ENCODE measurements at places on chromosomes 3 and 15.

DNA sequence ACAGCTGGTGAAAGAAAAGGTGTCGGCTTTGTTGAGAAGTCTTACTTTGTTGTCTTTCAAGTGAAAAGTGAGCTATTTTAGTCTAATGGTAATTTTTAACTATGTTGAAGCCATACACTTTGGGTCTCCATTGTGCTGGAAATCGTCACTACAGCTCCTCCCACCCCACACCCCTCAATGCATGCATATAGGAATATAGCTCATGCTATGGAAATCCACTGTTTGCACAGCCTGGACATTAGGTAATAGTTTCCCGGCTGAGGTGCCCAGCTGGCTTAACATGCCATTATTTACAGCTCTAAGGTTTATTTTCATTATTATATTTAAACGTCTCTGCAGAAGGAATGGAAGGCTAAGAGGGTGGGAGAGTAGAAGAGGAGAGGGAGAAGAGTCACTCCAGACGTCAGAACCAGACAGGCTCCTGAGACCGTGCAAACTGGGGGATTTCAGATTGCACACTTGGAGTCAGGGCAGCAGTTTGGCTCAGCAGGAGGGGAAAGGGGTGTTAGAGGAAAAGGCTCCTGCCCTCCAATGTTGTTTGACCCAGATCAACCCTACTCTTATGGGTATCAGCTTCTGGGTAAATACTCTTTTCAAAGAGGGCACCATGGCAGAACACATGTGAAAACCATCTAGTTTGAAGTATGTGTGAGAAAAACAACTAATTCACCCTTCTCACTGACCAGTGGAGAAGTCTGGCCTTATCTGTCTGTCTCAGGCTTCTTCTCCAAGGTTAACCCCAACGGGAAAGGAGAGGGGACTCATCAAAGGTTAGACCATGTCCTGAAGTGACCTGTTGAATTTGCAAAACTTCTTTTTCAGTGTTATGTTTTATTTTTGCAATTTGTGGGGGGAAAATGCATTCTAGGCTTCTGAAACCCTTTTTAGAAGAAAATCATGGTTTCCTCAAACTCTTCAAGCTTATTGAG, 218.7 kb upstream of the CTDSPL start:
- no peak for DNase-seq

DNA sequence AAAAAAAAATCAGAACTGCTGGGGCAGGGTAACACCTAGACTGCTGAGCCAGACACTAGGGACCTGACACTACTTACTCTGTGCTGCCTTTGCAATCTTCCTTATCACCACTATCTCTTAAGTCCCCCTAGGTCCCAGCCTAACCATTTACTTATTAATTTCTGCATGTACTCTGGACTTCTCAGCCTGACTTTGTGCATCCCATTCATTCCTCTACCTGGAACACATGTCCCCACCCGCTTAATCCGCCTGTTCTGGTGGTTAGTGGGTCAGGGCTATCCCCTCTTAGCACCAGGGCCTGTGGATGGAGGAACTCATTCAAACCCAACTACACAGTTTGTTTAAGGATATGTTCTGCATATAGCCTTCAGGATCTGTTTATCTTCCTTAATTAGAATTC, 5.0 kb upstream of the CACNA1D start:
- no peak for DNase-seq

DNA sequence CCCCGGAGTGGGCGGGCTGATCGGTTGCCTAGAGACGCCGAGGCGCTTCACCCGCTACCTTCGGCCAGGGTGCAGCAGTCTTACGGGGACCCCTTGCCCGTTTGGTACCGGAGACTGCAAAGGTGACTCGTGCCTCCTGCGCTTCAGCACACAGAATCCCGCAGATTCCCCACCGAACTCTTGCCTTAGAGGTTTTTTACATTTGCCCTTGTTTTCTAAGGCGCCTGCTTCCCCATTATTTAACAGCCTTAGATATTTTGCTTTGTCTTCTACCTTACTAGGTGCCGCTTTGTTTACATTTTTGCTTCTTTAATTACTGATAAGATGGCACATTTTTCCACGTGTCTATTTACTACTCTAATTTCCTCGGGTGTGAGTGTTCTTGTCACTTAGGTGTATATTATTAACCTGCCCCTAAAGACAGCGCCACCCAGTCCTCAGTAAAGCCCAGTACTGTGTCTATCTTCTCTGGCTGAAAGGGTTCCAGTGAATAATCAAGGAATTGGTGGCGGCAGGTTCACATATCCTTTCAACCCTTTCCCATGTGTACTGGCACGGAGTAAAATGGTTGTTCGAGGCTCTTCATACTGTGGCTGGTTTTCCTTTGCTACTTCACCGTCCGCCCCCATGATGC, 573 bp upstream of the CEP152 start:
- DNase-seq, result no peak

- DNase-seq, result no peak
Measured at GRCh38 chr15:66832664-66833063, 130.6 kb downstream of the SMAD6 start.

GRCh38 chr3:189282189-189282588, 110.4 kb downstream of the TPRG1 start:
- DNase-seq, result no peak

- no peak for DNase-seq
Measured at GRCh38 chr15:68734881-68735280, 85.8 kb downstream of the ANP32A start.

DNA sequence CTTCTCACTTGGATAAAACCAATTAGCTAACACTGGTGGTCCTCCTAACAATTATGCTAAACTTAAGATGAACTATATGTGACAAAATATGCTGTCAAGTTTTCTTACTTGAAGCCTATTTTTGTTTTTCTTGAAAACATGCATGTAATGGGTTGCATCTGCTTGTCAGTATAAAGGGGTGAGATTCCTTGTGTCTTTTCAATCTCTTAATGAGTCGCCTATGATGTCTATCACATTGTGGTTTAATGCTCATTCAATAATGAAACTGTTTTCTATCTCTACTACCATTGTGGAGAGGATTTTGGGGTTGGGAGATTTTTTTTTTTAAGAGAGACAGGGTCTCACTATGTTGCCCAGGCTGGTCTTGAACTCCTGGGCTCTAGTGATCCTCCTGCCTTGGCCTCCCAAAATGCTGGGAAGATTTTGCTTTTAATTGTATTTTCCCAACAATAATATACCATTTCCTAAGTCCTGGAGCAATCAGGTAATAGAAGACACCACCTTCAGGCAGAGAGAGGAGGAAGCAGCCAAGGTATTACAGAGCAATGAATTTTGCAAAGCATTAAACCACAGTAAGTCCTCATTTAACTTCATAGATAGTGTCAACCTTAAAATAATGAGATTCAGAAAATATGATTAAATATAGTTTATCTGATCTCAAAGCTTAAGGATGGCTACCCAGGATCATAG, 17.4 kb upstream of the TRMT10C start:
- DNase-seq, result no peak

DNA sequence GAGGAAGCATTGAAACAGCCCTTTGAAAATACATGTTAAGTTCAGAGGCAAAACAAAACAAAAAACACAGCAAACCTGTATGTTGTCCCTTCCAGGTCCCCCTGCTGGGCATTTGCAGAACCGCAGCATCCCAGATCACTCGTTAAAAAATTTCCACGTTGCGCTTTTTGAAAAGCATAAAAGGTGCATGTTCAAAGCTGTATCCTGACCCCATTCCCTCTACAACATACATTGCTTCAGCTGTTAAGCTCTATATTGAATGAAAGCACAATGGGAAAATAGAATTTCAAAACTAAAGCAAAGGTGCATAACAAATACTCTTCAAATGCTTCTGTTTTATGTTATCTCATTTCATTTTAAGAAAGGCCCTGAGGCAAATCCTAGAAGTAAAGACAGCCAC, 328.3 kb downstream of the THSD4 start:
- no peak for DNase-seq

GRCh38 chr3:39154280-39155021, 1.1 kb upstream of the CSRNP1 start:
- DNase-seq, result no peak

GRCh38 chr3:28905798-28906197, 375.1 kb upstream of the RBMS3 start:
- DNase-seq, result no peak

DNA sequence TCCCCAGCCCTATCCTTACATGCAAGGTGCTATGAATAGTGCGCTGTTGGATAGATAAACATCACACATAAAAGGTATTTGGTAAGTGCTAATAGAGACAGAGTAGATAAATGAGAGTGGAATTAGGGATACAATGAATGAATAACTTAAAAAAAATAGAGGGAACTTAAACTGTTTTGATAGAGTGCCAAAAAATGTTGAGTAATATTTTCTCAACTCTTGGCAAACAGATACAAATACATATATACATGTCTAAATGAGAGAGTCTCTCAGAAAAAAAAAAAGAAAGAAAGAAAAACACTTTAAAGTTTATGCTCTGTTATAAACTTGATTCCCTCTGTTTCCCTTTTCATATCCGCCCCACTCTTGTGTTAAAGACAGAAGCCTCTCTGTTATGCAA, 667.4 kb downstream of the ROBO2 start:
- no peak for DNase-seq

DNA sequence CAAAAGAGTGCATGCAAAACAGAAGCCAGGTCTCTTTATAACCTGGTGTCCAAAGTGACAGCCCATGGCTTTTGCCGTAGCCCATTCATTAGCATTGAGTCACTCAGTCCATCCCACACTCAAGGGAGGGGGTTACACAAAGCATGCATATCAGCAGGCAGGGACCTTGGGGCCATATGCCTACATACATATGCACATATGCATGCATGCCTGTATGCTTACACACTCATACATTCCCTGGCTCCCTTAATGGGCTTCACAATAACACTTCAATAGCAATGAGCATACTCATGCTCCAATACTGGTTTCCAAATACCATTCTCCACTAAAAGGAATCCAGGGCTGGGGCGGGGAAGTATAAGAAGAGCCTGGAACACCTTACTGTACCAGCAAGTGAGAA, 22.0 kb downstream of the TRPM1 start:
- DNase-seq, result no peak

- DNase-seq, result no peak
Measured at GRCh38 chr3:132721479-132722164, 587 bp downstream of the NPHP3 start.

GRCh38 chr15:100229181-100230163, 112.3 kb downstream of the ADAMTS17 start:
- DNase-seq, result no peak

- no peak for DNase-seq
Measured at GRCh38 chr3:184188080-184188479, 2.1 kb downstream of the ABCF3 start.

DNA sequence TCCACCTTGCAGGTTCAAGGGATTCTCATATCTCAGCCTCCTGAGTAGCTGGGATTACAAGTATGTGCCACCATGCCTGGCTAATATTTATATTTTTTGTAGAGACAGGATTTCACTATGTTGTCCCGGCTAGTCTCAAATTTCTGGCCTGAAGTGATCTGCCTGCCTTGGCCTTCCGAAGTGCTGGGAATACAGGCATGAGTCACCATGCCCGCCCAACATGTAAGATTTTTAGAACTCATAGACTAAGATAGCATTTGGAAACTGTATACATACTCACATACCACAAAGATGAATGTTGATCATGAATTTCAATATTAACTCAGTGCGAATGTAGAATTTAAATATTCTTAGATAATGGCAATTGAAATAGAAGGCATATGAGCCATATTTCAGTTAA, 718.9 kb downstream of the NLGN1 start:
- no peak for DNase-seq

DNA sequence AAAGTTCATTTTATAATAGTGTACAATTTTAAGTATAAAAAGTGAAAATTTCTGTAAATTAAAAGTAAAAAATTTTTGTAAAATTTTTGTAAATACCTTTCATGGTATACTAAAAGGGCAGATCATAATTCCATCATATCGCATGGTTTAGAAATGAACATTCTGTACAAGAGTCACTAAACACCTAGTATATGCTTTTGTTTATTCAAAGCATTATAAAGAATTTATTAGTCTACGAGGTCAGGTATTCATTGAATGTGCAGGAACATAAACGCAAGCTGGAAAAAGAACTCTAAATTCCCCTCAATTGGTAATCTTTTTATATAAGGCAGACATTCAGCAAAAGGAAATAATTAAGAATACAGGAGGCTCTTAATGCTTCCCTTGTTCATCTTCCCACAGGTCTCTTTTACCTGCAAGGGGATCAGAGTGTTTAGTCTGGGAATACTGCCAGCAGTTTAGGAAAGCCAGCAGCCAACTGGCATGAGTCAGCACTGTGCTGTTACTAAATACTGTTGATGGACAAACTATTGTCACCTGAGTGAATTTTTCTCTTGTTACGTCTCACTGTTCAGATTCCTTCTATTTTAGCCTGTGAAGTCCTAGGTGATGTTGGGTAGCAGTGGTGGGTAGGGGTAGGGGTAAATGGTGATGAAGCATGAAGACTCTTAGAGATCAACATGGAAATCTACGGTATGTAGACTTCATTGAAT, 70.1 kb downstream of the UQCC5 start:
- peak; percentile 27 for DNase-seq

GRCh38 chr3:80052271-80052670, 284.5 kb upstream of the ROBO1 start:
- DNase-seq, result no peak

DNA sequence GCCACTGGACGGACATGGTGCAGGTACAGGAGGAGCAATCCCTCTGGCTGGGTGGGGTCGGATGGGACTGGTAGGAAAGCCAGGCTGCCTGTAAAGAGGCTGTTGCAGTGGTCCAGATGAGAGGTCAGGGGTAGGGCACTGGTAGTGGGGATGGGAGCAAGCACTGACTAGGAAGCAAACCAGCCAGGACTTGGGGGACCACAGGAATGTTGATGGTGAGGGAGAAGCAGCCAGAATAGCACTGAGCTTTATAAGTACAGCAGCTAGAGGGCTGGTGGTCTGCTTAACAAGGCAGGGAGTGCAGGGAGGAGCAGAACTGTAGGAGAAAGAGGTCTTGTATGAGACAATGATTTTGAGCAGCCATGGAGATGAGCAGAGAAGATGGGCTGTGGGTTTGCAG, 38.7 kb upstream of the PTPN23 start:
- DNase-seq, result no peak

DNA sequence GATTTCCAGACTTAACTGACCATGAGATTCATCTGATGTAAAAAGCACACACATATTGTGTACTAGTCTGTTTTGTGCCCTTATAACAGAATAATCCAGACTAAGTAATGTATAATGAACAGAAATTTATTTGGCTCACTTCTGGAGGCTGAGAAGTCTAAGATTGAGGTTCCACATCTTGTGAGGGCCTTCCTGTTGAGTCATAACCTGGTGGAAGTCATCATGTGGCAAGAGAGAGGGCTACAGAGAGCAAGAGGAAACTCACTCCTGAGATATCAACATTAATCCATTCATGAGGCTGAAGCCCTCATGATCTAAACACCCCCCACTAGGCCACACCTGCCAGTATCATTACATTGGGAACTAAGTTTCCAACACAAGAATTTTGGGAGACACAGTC, 977.6 kb downstream of the MCTP2 start:
- DNase-seq, result no peak
